ENCODE measurements at places on chromosomes 6 and 20. TPM values are rescaled to one million over a fixed set of nuclear protein-coding genes. Genes with fewer than 3 reads are reported as not detected.

DNA sequence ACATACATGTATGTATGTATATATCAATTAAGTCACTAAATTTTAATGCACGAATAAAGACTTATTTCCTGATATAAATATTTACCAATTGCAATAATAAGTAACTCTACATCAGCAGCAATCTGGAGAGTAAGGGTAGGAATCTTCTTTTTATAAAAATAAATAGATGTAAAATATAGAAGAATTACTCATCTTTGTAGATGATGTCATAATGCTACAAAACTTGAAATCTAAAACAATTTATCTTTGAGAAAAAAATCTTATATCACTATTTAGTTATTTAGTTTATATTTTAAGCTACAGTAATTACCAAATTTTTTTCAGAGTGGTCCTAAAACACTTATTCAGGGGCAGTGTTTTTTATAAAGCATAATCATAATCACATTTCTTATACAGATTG is 351.7 kb downstream of the RIMS1 start:
- no peak for DNase-seq

DNA sequence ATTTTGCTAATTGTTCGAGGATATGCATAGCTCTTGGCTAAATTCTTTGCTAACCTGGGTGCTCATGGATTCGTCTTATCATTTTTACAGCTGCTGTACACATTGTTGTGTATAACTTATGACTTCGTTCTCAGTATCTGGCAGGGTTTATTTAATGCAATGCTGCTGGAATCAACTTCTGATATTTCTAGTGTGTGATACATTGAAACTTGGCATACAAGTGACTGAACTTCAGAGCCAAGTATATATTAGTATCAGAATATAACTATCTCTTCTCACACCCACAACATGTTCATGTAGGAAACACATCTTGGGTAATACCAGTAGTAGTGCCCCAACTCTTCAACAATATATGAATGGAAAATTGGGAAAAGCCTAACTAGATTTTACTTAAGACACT is 764.2 kb downstream of the TENT5A start:
- no peak for DNase-seq

The SAMD10 gene
- total RNA-seq: 2.9 TPM

GRCh38 chr6:32045811-32046449 is 7.7 kb downstream of the CYP21A2 start:
- DNase-seq: no peak

- no peak for DNase-seq
Measured at GRCh38 chr6:135030056-135030473, 24.6 kb downstream of the HBS1L start.

GRCh38 chr6:12294851-12295536 is 4.8 kb downstream of the EDN1 start:
- no peak for DNase-seq

The FERMT1 gene
- 1.2 TPM for total RNA-seq

DNA sequence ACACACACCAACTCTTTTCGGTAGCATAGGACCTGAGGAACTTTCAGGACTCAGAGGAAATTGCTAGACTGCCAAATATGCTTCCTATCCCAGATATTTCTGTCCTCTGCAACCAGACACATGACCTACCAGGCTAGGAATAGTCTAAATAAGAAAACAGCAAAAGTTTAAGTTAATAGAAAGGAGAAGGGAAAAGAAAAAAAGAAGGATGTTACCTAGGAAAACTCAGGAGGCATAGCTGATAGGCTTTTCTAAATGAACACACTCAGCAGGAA is 74.6 kb downstream of the MAP3K5 start:
- DNase-seq: no peak

GRCh38 chr20:1657556-1658334 is at the start of gene SIRPG:
Gene SIRPG, minus strand, starts transcription at chr20:1657779. Its CDS starts 65 bp downstream, at chr20:1657714.
- DNase-seq: no peak

DNA sequence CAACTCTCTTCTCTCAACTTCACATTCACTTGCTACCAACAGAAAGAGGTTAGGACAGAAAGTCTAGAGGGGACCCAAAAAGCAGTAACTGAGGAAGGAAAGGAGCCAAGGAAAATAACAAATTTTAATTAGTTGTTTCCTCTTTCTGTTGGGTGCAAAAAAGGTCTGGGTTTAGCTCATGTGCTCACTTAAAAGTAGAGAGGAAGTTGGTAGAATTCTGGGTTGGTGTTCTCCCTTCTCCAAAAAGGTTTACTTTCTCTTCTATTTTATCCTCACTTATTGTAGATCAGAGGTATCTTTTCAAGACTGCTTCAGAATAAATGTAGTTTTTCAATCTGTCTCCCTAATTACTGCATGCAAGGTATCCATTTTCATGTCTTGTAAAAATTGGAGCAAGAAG is 42.8 kb downstream of the MAP3K7 start:
- DNase-seq: no peak

GRCh38 chr6:110181131-110182030 is 1.2 kb downstream of the CDC40 start:
- DNase-seq: no peak

The AVP gene
- 0.96 TPM for total RNA-seq

- no peak for DNase-seq
Measured at GRCh38 chr20:49966861-49967260, 15.9 kb upstream of the SNAI1 start.

DNA sequence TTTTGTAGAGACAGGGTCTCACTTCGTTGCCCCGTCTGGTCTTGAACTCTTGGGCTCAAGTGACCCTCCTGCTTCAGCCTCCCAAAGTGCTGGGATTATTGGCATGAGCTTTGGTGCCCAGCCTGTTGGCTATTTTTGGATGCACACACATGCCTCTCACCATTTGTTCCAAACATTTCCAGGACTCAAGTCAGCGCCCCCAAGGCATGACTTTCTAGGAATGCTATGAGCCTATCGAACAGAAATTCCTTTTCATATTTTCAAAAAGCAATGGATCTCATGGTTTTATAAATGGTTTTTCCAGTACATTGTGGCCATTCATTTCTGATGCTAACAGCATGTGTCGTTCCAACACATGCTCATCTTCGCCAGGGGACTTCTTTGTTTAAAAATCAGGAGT is 119.3 kb upstream of the NAA20 start:
- no peak for DNase-seq

GRCh38 chr6:24931296-24931695 is 4.5 kb downstream of the RIPOR2 start:
- DNase-seq: no peak

The DUSP15 gene
- 0.77 TPM for total RNA-seq

DNA sequence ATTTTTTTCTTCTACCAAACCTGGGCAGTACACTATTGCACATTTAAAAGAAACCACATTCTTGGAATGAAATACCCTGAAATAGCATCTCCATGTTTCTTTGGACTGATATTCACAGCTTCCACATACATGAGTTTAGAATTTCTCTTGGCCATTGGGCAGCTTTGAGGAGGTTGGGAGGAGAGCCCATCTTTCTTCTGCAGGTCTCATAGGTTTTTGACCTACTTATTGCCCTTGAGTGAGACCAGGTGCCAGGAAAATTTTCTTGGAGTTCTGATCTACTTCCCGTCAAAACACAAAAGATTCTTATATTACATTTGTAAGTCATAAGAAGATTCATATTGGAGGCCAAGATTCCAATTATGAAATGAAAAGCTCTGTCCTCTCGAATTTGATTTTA is 212.0 kb downstream of the IBTK start:
- DNase-seq: no peak

DNA sequence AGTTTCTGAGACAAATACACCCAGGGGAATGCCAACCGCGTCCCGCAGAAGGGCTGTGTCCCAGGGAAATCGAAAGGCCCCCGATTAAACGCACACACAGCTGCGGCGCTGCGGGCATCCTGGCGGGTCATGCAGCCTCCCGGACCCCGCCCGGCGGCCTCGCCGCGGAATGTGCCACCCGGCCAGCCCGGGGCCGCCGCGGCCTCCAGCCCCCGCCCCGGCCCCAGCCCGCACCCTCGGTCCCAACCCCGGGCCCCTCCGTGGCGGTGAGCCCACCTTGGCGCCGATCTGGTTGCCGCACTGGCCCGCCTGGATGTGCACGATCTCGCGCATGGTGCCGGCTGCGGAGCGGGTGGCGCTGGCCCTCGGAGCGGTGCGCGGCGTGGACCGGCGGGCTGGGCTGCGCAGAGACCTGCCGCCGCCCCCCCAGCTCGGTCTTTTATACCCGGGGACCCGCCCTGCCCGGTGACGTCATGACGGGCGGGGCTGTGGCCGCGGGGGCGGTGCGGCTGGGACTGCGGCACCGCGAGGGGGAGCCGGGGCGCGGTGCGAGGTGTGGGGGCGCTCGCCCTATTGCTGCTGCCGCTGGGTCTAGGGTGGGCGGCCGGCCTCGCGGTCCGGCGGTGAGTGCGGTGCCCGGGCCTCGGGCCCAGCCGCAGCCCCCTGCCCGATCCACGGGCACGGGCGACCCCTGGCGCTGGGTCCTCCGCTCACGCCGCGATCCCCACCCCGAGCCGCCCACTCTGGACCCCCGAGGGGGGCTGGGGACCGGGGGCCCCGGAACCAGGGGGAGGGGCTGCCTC is at the start of gene TUBB2A:
TSS of gene TUBB2A (minus strand) at position 414 of the 803 bp plus-strand sequence. CDS start at position 333, 81 bp downstream.
- DNase-seq: peak; percentile 96

DNA sequence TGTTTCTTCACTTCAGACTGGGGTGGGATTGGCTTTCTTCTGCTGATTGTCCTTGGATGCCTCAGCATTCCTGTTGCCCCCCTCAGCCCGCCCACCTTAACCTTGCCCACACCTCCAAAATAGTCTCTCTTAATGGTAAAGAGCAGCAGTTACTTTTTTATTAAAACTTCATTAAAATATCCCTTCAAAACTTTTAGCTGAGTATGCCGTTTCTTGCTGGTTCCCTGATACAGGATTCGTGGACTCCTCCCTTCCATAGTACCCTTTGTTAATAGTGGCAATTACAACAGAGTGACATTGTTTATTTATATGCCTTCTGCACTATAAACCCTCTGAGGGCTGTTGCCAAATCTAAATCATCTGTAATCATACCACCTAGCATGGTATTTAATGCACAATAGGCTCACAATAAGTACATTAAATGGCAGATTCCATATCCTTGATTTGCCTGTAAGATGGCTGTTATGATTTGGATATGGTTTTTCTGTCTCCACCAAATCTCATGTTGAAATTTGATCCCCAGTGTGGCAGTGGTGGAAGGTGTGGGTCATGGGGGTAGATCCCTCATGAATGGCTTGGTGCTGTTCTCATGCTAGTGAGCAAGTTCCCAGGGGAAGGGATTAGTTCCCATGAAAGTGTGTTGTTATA is 3.5 kb upstream of the MOCS1 start:
- DNase-seq: no peak

Measured in mesenteric fat pad (tissue), 1 donor.